ENCODE measurements at places on chromosomes 13 and 19.

- no peak for DNase-seq
These were observed at the start of gene CD70 for GRCh38 chr19:6590827-6591319. CD70 (minus strand) TSS chr19:6591150; CDS start chr19:6591002, 148 bp downstream.

- no peak for DNase-seq
These were observed 4.6 kb upstream of the KBTBD6 start for GRCh38 chr13:41137241-41137640.

DNA sequence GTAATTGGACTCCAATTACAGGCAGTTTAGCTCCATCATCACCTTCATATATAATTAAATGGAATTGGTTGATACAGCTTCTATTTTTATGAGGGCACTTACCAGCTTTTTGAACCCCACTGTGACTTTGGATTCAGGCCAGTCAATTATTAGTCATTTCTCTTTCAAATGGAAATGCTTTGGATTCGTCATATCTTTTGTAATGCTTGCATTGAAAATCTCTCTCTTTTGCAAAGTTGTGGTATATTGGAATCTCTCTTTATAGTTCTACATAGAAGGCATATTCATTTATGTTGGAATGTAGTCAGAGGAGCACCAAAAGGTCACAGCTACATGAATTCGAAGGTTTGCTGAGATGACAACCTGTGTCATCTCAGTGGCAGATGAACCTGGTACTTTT lies 1074.3 kb upstream of the SLC10A2 start:
- no peak for DNase-seq

GRCh38 chr19:12838182-12838885 lies at the start of gene MAST1:
MAST1 (plus strand) TSS chr19:12838515; CDS start chr19:12838573, 58 bp downstream.
- DNase-seq = no peak

DNA sequence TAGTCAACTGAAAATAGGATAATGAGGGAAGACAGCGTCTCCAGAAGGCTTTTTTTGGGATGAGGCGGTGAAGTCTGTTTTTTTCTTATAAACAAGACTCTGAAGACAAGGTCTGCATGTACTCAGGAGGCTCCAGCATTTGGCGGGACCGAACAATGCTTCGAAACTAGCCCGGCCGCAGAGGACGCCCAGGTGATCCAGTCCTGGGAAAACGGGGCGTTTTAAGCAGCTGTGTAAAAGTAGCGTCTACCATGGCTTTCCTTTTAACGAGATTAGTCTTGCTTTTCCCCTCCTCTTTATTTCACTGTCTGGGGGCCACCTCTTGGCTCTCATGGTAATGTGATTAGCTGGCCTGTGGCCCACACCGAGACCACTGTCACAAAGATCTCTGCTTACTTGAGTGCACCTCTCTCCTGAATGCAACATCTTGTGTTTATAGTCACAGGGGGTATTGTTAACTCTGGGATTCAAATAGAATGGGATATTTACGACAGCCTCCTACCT lies 29.4 kb upstream of the GTF3A start:
- no peak for DNase-seq

DNA sequence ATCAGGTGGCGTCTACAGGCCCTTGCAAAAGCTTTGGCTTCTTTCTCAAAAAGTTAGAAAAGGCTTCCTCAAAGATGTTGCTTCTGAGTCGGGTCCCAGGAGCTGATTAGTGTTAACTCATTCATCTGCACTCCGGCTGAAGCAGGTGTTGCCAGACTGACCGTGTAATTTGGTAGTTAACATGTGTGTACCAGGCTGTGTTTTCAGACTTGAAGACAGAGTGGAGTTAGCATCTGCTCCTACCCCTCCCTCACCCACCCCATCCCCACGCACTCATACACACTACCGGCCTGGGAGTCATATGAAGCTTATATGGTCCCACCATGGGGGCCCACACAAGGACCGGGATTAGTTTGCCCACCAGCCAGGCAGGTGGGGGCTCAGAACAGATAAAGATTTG lies 111.5 kb downstream of the DNAJC15 start:
- DNase-seq = no peak

- no peak for DNase-seq
These were observed 61.4 kb downstream of the RFX2 start for GRCh38 chr19:6048793-6049405.

DNA sequence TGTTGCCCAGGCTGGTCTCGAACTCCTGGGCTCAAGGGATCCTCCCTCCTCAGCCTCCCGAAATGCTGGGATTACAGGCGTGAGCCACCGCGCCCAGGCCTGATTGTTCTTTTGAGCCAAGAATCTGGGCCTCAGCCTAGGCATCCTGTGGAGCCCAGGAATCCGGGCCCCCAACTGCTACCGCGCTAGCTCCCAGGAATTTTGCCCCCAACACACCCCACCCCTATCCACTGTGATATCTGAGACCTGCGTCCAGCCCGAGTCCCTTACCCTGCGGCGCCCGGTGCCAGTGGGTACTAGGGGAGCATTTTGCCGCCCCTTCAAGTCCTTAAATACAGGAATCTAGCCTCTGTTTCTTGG lies 838 bp upstream of the MYADM start:
- DNase-seq = no peak

- DNase-seq = peak; percentile 32
These were observed 2.1 kb upstream of the CPB2 start for GRCh38 chr13:46106839-46107371.

DNA sequence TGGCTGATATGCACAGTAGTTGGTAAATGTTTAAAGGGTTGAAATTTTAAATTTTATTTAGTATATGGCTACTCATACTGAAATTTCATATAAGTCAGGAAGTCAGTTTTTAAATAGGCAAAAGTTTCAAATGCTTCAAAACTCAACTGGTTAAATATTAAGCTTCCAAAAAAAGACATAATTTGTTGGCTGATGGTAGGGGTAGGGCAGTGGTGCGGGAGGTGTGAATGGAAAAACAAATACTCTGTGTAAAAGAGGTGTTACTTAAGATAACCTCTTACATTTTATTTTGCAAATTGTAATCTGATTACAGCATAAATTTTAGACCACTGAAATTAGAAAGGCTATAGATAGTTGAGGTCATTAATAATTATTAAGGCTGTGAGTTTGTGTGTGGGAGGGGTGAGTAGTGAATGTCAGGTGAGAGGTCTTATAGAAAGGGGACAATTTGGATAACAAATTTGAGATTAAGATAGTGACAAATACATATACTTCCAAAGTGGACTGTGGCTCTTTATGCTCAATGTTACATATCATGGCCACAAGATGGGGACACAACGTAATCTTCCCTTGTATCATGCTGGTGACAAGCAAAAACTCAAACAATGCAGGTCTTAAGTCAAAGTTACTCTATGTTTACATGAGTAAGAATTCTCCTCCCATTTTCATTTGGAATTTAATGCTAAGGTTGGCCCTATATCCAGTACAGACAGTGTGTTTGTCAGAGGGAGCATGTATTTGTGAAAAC lies 36.6 kb upstream of the OXGR1 start:
- DNase-seq = peak; percentile 63

DNA sequence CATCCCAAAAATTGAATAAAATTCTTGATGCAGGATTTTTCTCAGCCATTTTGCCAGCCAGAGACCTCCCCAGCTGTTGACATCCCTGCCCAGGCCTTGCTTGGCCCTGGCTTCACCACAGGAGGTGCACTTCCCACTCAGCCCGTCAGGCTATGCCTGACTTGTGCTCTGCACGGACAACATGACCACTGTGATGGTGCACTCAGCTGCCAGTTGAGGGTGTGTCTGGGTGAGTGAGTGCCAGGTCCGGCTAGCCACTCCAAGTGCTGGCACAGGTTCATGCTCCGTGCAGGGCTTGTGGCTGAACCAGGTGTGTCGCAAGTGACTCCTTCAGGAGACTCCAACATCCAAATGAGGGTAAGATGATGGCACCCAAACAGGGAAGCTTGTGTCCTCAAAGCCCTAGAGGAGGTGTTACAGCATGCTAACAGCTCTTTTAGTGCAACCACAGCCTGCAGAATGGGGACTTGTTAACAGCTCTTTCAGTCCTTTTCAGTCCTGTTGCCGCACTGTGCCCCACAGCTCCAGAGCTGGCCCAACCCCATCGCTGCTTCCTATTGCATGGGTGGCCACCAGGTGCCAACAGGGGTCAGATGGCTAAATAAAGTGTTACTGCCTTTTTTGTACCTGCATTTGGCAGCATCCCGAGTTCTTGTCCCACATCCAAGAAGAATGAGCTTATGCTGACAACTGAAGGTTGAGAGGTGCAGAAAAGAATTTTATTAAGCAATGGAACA lies 380.7 kb downstream of the SLITRK5 start:
- DNase-seq = no peak

- DNase-seq = no peak
These were observed 45.8 kb downstream of the RFX2 start for GRCh38 chr19:6064336-6065073.

All from kidney capillary endothelial cell (primary cell).